ENCODE measurements at places on chromosomes 12 and 14.
A peak's percentile ranks its signal among the peaks of the same experiment; 100 is the strongest.

DNA sequence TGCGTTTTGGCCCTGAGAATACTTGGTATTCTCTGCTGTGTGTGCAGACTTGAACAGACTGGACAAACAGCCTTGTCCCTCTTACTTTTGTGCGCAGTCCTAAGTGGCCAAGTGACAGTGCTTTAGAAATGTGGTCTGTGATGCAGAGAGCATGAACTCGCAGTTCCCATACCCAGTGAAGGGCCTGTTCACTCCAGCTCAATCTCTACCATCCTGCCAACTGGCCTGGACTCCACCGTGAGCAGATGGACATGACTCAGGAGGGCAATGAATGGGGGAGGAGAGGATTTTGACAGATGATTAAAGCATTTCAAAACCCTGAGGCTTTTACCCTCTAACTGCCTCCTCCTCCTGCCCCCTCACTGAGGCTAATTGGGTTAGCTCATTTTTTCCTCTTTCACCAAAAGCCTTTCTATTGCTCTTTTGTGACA is 62.5 kb upstream of the PYGL start:
- DNase-seq, result peak; percentile 89

GRCh38 chr12:57341275-57341990 is 89.4 kb downstream of the R3HDM2 start:
- DNase-seq, result peak; percentile 33

- DNase-seq, result no peak
These were observed 23.5 kb upstream of the PTPRB start for GRCh38 chr12:70660620-70661219.

DNA sequence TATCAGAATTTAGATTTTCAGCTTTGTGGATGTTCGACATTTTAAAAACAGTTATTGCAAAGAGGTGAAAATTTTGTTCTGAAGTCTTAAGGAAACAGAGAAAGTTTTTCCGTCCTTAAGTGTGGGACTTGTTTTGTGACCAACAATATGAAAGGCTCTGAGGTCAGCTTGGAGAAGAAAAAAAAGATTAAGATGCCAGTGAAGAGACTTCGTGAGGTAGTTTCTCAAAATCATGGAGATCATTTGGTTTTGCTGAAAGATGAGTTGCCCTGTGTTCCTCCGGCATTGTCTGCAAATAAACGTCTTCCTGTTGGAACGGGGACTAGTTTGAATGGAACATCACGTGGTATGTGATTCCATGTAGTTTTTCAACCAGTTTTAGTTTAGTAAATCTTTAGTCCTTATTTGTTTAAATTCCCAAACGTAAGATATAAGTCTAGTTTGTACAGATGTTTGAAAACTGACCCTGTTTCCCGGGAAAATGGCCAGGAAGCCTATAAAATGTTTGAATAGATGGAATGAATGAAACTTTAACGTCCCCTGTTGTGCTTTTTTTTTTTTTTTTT is 682 bp downstream of the KIAA0586 start:
- DNase-seq, result peak; percentile 65

GRCh38 chr14:41548666-41549065 is 58.0 kb upstream of the LRFN5 start:
- DNase-seq, result no peak

- DNase-seq, result no peak
These were observed 255.7 kb upstream of the FAR2 start for GRCh38 chr12:28893365-28893764.

GRCh38 chr12:54012631-54013409 is 4.0 kb downstream of the HOXC8 start:
- no peak for DNase-seq

DNA sequence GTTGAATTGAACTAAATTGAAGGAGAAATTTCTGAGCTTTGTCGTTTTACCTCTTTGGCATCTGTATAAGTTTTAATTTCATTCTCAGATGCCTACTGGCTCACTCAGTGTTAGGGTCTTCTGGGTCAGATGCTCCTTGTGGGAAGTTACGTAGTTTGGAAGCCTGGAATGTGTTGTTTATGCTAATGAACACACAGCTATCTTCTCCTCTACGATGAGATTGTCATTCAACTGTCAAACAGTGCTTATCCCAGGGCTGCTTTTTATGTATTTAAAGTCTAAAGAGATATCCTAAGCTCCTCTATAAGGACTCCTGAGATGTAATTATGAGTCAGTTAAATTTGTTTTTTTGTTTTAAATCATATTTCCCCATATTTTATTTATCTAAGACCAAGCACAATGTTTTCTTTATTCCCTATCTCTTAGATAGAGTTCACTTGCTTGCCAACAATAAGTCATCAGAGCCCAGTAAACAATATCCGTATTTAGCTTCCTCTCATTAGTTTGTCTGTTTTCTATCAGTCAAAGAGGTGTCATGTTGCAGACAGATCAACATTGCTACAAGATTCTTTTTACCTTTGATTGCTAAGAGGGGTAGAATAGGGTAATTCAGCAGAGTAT is 368.0 kb upstream of the PDE3A start:
- DNase-seq, result no peak

DNA sequence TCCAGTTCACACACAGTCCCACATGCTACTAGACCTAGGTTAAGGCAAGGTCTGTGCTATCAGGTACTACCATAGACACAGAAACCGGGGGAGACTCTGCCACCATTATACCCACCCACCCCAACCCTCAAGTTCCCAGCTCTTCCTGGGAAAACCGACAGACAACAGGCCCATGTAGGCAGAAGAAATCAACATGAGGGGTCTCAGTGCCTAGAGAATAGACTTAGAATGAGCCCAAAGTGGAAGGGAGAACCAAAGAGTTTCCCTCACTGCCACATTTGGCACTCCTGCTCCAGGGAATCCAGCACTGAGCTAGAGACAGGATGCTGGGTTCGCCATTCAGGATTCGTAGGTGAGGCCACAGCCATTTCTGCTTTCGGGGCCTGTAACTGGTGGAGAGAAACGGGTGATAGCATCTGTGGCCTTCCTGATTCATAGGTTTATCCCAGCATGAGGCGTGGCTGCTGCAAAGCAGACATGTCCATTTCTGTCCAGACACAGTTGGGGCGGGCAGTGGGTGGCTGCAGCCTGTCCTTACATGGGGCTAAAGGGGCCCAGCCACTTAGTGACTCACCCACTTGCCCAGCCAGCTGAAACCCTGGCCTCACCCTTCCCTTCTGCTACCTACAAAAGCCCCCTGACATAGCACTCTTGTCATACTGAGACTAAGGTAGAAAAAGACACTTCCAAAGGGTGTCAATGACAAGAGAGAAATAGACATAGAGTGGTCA is 69.4 kb downstream of the IRF2BPL start:
- DNase-seq, result no peak

DNA sequence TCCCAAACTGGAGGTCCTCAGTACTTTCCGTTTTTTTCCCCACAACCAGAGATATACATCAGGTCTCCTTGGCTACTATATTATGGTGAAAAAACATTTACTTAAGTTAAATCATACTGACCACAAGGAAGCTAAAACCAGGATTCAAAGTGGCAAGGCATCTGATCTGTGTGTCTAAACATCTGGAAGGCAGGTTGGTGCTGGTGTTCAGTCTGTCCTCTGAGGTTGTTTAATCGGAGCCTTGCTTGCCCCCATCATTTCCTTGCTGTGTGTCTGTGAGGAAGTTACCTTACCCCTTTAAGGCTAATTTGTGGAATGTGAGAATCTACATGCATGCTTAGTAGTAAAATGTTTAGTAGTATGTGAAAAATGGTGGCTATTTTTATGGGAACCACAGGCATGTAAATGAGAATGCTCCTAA is 75.6 kb downstream of the GALNT4 start:
- DNase-seq, result no peak

GRCh38 chr12:132065609-132066344 is 78.3 kb downstream of the DDX51 start:
- no peak for DNase-seq

DNA sequence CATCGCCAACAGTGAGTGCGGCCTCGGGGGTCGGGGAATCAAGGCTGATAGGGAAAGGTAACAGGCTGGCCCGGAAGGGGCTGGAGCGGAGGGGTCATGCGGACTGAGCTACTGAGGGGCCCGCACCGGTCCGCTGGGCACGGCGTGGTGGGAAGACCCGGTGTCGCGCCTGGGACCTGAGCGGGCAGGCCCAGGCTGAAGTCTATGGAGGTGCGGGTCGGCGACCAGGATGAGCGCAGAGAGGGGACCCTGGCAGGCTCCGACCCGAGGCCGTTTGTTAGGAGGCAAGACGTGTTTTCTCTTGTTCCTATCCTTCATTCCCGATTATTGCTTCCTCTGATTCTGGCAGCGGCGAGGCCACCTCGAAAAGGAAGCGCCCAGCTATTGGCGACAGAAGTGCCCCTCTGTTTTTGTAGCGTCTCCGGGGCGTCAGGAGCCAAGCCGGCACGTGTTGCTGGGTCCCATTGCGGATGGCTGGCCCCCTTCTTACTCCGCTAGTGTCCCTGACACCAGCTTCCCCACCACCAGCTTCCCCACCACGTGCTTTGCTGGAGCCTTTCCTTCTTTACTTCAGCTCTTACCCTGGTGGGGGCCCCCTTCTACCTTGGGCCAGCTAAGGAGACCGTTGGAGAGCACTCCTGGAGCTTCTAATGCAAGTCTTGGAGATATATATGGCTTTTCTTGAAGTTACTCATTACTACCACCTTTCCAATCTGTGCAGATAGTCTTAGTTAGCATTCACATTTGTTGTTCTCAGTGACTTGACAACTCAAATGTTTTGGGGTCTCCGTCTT is 653 bp downstream of the PA2G4 start:
- no peak for DNase-seq

DNA sequence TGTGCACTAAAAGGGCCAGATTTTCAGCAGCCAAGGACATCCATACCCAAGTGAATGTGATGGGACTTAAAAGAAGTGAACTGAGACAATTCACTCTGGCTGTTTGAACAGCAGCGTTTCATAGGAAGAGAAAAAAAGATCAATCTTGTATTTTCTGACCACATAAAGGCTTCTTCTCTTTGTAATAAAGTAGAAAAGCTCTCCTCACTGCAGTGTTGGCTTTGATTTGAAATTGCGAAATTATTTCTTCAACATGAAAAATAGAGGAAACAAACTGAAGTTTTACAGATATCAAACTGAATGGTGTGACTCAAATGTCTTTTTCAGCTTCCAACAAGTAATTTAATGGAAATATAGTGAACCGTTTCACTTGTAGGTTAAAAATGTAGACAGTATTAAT is 11.3 kb upstream of the KCNMB4 start:
- peak; percentile 11 for DNase-seq

GRCh38 chr14:53529519-53529918 is 376.4 kb upstream of the DDHD1 start:
- no peak for DNase-seq

GRCh38 chr12:89236237-89236636 is 116.1 kb downstream of the DUSP6 start:
- DNase-seq, result no peak

GRCh38 chr12:44295958-44296623 is 460.2 kb downstream of the TMEM117 start:
- no peak for DNase-seq

DNA sequence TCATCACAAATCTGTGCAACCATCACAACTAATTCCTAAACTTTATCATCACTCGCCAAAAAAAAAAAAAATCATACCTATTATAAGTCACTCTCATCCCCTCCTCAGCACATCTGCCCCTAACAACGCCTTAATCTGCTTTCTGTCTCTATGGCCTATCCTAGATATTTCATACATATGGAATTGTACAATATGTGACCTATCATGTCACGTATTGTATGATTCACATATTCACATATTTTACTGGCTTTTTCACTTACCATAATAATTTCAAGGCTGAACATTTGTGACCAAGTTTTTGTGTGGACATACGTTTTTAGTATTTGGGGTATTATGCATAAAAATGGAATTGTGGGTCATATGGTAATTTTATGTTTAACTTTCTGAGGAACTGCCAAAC is 400.7 kb downstream of the DAD1 start:
- DNase-seq, result no peak

GRCh38 chr14:104108570-104109541 is 23.4 kb downstream of the ASPG start:
- no peak for DNase-seq

- no peak for DNase-seq
These were observed 40.3 kb downstream of the CCDC85C start for GRCh38 chr14:99563749-99564129.

DNA sequence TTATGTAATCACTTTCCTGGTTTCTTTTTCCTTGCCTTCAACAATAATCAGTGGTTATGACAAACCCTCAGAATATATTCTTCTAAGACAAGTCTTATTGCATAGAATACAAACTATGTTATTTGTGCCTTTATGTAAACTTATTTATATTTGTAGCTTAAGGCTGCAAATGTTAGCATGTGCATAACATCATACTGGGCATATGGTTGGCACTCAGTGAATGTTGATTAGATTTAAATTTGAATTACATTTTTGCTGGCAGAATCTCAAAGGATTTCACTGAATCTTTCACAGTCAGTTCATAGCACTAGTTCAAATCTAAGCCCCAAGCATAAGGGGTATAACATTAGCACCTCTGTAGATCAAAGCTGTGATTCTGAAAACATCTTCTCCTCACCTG is 113.2 kb upstream of the AEBP2 start:
- no peak for DNase-seq

- DNase-seq, result no peak
These were observed 82.7 kb upstream of the OTX2 start for GRCh38 chr14:56892959-56893358.

- no peak for DNase-seq
These were observed 33.6 kb downstream of the CDKL1 start for GRCh38 chr14:50362764-50363713.

GRCh38 chr14:24093901-24094840 is at the start of gene PCK2:
Gene PCK2, plus strand, starts transcription at chr14:24094311. Its CDS starts 95 bp downstream, at chr14:24094406.
- peak; percentile 59 for DNase-seq

- DNase-seq, result no peak
These were observed 27.4 kb downstream of the TAOK3 start for GRCh38 chr12:118345355-118345754.

DNA sequence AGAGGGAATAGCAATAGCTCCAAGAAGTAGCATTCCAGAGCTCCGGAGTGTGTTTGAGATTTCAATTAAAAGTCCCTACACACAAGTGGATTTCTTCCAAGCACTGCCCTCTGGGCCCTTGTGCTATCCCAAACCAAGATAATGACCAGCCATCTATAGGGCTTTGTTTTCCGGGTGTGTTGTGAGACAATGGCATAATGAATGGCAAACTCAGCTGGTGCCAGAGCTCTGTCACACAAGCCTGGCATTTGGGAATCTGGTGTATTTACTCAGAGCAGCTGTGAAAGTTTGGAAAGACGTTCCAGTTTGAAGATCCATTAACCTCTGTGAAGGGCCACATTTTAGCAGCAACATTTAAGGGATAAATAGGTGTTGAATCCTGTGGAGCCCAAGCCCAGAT is 61.2 kb upstream of the TMTC2 start:
- peak; percentile 99 for DNase-seq

GRCh38 chr14:64061706-64062105 is 208.9 kb downstream of the SYNE2 start:
- no peak for DNase-seq
